ENCODE measurements at places on chromosomes 12 and 14. TPM values are rescaled to one million over a fixed set of nuclear protein-coding genes. Genes with fewer than 3 reads are reported as not detected.
A peak's percentile ranks its signal among the peaks of the same experiment; 100 is the strongest.

The MANSC4 gene
- total RNA-seq = not detected

DNA sequence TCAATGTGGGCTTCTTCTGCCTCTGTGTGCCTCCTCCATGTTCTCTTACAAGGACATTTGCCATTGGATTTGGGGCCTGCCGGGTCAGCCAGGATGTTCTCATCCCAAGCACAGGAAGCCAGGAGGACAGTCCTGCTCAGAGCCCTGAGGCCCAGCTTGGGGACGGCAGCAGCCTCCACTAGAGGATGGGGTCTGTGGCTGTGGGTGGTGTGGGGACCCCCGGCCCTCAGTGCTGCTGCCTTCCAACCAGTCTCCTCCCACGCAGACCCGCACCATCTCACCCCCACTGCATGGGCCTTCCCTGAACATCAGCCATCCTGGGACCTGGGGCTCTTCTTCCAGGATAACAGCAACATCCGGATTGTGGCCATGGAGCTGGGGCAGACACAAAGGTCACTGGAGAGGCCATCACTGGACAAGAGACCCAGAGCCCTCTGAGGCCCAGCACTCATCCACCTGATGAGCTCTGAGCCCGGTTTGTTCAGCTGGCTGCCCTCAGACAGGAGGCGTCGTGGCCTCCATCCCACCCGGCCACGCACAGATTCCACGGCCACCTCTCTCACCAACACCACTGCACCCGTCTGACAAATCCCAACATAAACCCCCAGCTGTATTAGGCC lies 56.5 kb upstream of the C14orf180 start:
- DNase-seq = no peak

DNA sequence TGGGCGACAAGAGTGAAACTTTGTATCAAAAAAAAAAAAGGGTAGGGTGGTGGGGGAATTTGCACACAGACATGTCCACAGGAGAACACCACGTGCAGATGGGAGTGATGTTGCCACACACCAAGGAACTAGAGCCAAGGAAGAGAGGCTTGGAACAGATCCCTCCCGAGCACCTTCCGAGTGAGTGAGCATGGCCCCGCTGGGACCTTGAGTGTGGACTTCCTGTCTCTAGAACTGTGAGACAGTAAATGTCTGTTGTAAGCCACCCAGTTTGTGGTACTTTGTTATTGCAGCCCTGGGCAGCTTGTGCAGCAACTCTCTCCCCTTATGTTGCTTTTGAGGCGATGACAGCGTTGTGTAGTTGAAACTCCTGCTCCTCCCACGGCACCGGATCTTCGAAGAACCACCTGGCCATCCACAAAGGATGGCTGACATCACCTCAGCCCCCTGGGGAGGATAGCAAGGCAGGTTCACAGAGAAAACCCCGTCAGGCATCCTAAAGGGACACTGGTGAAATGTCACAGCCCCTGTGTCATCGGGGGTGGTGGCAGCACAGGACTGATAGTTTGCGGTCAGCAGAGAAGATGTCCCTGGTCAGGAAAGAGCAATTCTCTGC lies 54.7 kb upstream of the PLEKHG3 start:
- no peak for DNase-seq

GRCh38 chr12:53174881-53175491 lies 5.5 kb upstream of the ZNF740 start:
- no peak for DNase-seq

GRCh38 chr14:58746261-58746660 lies 108.5 kb downstream of the DACT1 start:
- peak; percentile 40 for DNase-seq

The EFS gene
- total RNA-seq = not detected

The CCDC88C gene
- total RNA-seq = 2.4 TPM

GRCh38 chr14:54908190-54908589 lies 5.6 kb upstream of the GCH1 start:
- DNase-seq = no peak

DNA sequence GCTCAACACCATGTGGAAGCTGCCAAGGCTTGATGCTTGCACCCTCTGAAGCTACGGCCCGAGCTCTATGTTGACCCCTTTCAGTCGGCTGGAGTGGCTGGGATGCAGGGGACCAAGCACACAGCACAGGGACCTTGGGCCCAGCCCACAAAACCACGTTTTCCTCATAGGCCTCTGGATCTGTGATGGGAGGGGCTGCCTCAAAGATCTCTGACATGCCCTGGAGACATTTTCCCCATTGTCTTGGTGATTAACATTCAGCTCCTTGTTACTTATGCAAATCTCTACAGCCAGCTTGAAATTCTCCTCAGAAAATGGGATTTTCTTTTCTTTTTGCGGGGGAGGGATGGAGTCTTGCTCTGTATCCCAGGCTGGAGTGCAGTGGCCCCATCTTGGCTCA lies 46.3 kb downstream of the MON2 start:
- no peak for DNase-seq

The PLCZ1 gene
- not detected for total RNA-seq

- DNase-seq = no peak
Measured at GRCh38 chr12:127295630-127296029, 971.3 kb upstream of the TMEM132C start.

DNA sequence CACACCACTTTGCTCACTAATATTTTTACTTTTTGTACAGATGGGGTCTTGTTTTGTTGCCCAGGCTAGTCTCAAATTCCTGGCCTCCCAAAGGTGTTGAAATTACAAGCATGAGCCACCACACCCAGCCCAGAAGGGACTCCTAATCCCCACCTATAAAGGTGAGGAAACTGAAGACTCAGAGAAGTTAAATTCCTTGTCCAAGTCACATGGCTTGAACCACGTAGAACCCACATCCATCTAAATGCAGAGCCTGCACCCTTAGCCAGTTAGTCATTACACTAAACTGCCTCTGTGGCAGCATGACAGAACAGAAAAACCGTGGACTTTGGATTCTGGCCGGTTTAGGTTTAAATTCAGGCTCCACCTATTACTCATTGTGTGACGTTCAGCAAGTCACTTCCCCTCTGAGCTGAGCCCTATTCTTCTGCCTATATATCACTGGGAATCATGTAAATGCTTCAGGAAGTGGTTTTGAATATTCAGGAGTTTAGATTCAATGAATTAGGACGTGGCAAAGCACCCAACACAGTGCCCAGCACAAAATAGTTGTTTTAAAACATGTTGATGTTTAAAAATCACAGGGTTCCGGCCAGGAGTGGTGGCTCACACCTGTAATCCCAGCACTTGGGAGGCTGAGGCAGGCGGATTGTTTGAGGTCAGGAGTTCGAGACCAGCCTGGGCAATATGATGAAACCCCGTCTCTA lies 3.0 kb upstream of the CORO1C start:
- peak; percentile 80 for DNase-seq
